ENCODE measurements at places on chromosomes 5 and 9. TPM values are rescaled to one million over a fixed set of nuclear protein-coding genes. Genes with fewer than 3 reads are reported as not detected.

DNA sequence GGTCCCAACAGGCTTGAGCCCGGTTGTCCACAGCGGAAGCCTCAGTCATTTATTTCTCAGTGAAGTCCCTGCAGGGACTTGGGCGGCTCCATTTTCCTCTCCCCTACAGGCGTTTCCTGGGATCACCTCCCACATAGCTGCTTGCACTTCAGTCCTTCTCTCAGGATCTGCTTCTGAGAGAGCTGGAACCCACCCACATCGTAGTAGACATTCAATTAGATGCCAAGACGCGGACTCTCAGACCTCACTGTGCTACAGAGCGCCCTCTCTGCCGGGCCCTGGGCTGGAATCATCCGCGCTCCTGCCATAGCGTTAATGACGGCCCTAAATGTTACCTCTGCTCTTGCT, 54.0 kb upstream of the ROR2 start:
- DNase-seq, result no peak

- no peak for DNase-seq
Observed at GRCh38 chr5:140566665-140567064, 2.0 kb downstream of the SLC35A4 start.

- no peak for DNase-seq
Observed at GRCh38 chr5:180499684-180500083, 5.5 kb downstream of the CNOT6 start.

GRCh38 chr9:115606838-115607237, 488.9 kb upstream of the TNC start:
- no peak for DNase-seq

Gene MLANA
- not detected for total RNA-seq

Gene SPATA31E1
- total RNA-seq, result not detected
